ENCODE measurements at places on chromosomes 5 and 9.

DNA sequence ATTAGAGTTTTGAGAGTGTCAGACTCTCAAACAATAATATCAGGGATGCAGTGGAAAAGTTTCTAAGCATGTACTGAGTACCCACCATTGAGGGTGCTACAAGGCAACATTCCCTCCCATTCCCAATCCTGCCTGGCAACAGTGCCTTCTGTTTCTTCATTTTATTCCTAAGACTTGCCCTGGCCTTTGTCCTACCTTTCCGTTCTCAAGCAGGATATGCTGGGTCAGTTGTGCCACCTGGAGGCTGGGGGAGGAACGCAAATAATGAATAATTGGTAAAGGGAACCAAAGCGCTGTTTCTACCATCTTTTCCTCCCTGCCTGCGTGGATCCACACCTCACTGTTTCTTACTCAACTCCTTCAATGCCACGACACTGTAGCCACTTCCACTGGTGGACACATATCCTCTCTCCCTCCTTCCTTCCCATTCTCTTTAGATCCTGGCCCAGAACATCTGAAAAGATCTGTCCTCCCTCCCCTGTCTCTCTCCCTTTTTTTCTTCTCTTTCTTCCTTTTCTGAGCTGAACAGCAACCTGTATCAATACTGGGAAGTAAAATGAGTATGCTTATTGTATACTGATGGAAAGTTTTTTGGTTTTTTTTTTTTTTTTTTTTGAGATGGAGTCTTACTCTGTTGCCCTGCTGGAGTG lies 149.5 kb downstream of the C9orf152 start:
- H3K36me3 ChIP-seq = no peaks in the 10 kb centered on the region
- H3K4me1 ChIP-seq = no peaks in the 10 kb centered on the region
- H3K27me3 ChIP-seq = no peaks in the 10 kb centered on the region
- H3K27ac ChIP-seq = no peak overlapping the region

DNA sequence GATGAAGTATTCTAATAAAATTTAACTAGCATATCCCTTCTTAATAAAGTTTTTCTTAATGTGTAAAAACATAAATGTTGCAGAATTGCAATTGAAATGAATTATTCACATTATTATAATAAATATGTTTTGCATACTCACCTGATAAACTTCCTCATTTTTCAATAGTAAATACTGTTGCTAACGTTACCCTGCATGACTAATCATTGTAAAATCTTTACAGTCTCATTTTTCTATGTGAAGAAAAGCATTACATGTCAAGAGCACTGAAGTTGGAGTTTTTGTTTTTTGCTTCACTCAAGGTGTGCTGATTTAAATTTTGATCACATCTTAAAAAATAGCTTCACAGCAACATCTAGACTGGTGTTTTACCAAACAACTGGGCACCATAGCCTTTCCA lies 157.2 kb upstream of the CDH18 start:
- no peaks in the 10 kb centered on the region for H3K4me1 ChIP-seq
- no peak overlapping the region for H3K27ac ChIP-seq
- H3K4me3 ChIP-seq = no peak overlapping the region
- H3K36me3 ChIP-seq = no peaks in the 10 kb centered on the region
- no peaks in the 10 kb centered on the region for H3K27me3 ChIP-seq
- no peak for DNase-seq

DNA sequence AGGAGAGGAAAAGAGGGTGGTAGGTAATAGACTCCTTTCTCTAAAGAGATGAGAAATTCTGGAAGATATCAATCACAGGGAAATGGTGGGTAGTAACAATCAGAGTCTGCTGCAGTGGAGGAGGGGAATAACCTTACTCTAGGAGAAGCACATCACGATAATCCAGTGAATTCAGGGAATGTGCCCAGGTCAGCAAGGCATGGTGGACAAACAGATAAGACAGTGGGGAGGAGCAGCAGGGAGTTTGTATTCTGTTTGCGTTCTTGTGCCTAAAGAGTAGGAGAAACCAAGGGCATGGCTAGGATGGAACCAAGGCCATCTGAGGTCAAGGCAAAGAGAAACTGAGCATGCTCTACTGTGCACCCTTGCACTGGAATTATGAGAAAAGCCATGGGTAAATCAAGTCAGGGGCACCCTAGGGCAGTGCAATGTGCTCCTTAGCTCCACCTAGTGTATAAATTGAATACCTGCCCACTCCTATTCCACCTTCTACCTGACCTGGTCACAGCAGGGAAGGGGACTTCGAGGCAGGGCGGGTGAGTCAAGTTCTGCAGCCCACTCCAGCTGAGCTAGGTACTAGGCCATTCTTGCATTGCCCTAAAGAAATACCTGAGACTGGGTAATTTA lies 31.6 kb downstream of the RETREG1 start:
- no peaks in the 10 kb centered on the region for H3K36me3 ChIP-seq
- no peak overlapping the region for H3K27ac ChIP-seq
- peak; percentile 46 for DNase-seq
- H3K27me3 ChIP-seq = peaks cover 4% of the 10 kb centered on the region

GRCh38 chr9:134205672-134206310 lies 41.4 kb upstream of the RNU6ATAC start:
- H3K27ac ChIP-seq = peak overlapping the region; percentile 47
- no peaks in the 10 kb centered on the region for H3K27me3 ChIP-seq
- no peak overlapping the region for H3K4me3 ChIP-seq
- peak; percentile 46 for DNase-seq
- peaks cover 36% of the 10 kb centered on the region for H3K4me1 ChIP-seq

DNA sequence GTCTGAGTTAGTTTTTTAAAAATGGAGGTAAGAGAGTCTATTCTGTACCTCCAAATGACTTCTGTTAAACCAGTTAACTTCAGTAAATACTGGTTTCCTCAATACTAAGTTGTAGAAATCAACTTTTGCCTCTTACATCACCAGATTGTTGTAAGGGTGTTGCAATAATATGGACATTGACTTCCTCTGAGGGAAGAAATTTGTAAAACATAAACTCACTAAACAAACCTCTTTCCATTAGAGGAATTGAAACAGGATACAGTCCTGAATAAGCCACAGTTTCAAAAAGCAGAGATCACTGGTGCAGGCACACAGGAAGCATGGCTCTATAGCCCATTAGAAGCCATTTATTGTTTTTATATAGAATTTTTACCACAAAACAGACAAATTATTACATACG lies 32.7 kb upstream of the SLCO6A1 start:
- H3K27me3 ChIP-seq = no peaks in the 10 kb centered on the region
- no peak overlapping the region for H3K27ac ChIP-seq
- no peak for DNase-seq
- H3K4me1 ChIP-seq = no peaks in the 10 kb centered on the region
- no peaks in the 10 kb centered on the region for H3K36me3 ChIP-seq

DNA sequence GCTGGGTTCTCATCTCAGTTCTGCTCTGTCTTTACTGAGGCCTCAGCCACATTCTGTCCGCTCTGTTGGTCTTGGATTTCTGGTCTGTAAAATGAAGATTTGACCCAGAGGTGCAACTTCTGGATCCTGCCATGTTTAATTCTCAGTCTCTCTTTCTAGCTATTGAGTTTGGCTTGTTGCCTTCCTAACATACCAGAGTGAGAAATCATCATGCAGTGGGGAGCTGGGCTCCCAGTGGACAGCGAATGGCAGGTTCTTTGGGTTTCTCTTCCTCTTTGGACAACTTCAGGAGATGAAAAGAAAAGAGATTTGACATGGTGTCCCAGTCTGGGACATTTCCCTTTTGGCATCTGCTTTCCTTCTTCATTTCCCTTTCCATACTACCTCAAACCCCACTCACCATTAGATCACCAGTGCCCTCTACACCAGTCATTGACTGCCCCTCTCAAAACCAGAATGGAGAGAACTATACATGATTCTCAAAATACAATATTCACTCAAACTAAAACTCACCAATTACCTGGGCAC lies 334.7 kb downstream of the ACTL7B start:
- no peak overlapping the region for H3K27ac ChIP-seq
- no peak overlapping the region for H3K4me3 ChIP-seq
- no peaks in the 10 kb centered on the region for H3K27me3 ChIP-seq
- no peaks in the 10 kb centered on the region for H3K36me3 ChIP-seq
- peaks cover 8% of the 10 kb centered on the region for H3K4me1 ChIP-seq
- no peak for DNase-seq

DNA sequence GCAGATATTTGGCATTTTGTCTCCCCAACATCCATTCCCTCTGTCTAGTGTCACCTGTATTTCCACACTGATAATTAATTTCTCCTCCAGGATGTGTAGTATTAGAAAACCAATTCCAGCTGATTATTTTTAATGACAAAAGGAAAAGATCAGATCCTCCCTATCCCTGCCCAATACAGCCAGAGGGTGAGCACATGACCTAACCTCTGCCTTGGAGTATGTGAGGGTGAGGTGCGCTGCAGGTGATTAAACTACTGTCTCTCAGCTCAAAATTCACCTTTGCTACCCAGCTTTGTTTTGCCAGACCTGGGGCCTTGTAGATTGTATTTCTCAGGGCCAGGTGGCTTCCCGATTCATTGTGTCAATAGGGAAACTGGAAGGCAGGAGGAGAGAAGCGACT lies 402.1 kb downstream of the PRELID2 start:
- DNase-seq = no peak
- no peak overlapping the region for H3K27ac ChIP-seq
- H3K4me1 ChIP-seq = no peaks in the 10 kb centered on the region
- no peak overlapping the region for H3K4me3 ChIP-seq

DNA sequence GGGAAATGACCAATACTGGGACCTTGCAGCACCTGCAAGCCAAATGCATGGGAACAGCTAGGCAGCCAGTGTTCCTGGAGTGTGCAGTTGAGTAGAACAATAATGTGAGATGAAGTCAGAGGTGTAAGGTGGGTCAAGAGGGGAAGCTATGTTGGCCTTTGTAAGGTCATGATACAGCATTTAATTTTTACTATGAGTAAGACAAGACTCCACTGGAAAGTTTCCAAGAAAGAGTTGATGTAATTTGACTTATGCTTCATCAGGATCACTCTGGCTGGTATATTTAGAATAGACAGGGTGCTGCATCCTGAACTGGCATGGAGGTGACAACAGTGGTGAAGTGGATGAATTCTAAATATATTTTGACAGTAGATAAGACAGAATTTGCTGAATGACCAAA lies 744.8 kb downstream of the KCTD16 start:
- no peaks in the 10 kb centered on the region for H3K27me3 ChIP-seq
- H3K4me3 ChIP-seq = no peak overlapping the region

GRCh38 chr5:172733131-172733973 lies 37.6 kb downstream of the DUSP1 start:
- H3K27me3 ChIP-seq = no peaks in the 10 kb centered on the region
- peaks cover 8% of the 10 kb centered on the region for H3K4me1 ChIP-seq
- H3K4me3 ChIP-seq = no peak overlapping the region
- peak overlapping the region; percentile 87 for H3K27ac ChIP-seq

GRCh38 chr5:60463179-60463868 lies 236.6 kb downstream of the DEPDC1B start:
- no peak overlapping the region for H3K27ac ChIP-seq
- no peaks in the 10 kb centered on the region for H3K4me1 ChIP-seq
- H3K36me3 ChIP-seq = no peaks in the 10 kb centered on the region

GRCh38 chr9:78325343-78325742 lies 28.4 kb downstream of the PSAT1 start:
- peak overlapping the region; percentile 26 for H3K27ac ChIP-seq
- H3K4me1 ChIP-seq = peaks cover 14% of the 10 kb centered on the region
- H3K27me3 ChIP-seq = no peaks in the 10 kb centered on the region
- H3K4me3 ChIP-seq = no peak overlapping the region
- peak; percentile 40 for DNase-seq

DNA sequence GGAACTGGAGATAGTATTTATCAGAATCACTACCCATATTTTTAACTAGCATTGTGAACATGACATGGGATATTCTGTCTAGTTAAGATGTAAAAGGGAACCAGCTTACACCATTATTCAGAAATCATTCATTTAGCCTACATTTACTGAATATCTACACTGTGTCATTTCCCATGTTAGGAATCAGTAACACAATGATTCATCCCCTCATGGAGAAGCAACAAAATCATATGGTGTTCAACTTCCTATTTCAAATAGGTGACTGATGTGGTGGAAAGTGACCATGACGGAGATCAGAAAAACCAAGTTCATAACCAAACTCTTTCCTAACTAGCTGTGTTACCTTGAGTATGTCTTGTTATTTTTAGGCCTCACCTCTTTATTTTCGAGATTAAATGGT lies 550.0 kb upstream of the TUSC1 start:
- no peak for DNase-seq
- no peak overlapping the region for H3K27ac ChIP-seq
- H3K27me3 ChIP-seq = no peaks in the 10 kb centered on the region
- H3K4me1 ChIP-seq = no peaks in the 10 kb centered on the region
- H3K4me3 ChIP-seq = no peak overlapping the region

DNA sequence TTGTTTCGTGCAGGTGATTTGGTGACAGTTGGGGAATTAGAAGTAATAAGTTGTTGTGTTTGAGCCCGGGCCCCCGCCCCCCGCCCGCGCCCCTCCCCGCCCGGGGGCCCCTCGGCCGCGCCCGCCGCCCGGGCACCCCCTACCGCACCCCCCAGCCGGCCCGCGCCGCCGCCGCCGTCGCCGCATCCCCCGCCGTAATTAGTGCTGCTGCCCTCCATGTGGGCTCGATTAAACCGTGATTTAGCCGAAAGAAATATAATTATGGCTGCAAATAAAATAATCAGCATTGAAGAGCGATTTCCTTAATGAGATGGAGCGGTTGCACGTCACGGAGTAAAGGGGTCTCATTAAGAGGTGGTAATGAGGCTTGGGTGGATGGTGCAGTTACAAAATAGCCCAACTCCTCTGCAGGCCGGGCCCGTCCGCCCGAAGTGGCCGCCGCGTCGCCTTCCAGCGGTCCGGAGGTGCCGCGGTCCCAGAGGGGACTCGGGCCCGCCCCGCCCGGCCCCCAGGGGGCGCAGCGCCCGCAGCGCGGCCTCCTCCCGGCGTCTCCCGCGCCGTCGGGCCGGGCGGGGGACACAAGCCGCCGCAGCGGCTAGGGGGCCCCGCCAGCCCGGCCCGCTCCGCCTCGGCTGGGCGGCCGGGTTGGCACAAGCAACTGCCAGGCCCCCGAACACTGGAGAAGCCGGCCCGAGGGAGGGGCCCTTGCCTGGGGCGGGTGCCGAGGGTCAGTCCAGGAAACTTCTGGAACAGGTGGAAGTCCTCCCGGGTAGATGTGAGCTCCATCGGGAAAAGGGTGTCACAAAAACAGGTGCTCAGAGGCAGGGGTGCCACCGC lies 6.9 kb upstream of the OTP start:
- DNase-seq = no peak
- H3K27me3 ChIP-seq = peaks cover 93% of the 10 kb centered on the region
- peaks cover 25% of the 10 kb centered on the region for H3K4me1 ChIP-seq

- H3K27me3 ChIP-seq = no peaks in the 10 kb centered on the region
- no peaks in the 10 kb centered on the region for H3K4me1 ChIP-seq
- H3K27ac ChIP-seq = no peak overlapping the region
- no peak for DNase-seq
- H3K36me3 ChIP-seq = peaks cover 38% of the 10 kb centered on the region
Observed at GRCh38 chr9:125330587-125330986, 69.0 kb downstream of the GAPVD1 start.

- no peak overlapping the region for H3K4me3 ChIP-seq
- H3K27me3 ChIP-seq = no peaks in the 10 kb centered on the region
- DNase-seq = no peak
- no peaks in the 10 kb centered on the region for H3K4me1 ChIP-seq
- no peak overlapping the region for H3K27ac ChIP-seq
Observed at GRCh38 chr9:82406456-82407085, 418.0 kb downstream of the SPATA31D1 start.

- peaks cover 4% of the 10 kb centered on the region for H3K4me1 ChIP-seq
- H3K27me3 ChIP-seq = peaks cover 3% of the 10 kb centered on the region
- no peaks in the 10 kb centered on the region for H3K36me3 ChIP-seq
- no peak overlapping the region for H3K27ac ChIP-seq
Observed at GRCh38 chr5:133440467-133441115, 171.8 kb downstream of the FSTL4 start.
